ENCODE measurements at places on chromosomes 13 and 19.
A peak's percentile ranks its signal among the peaks of the same experiment; 100 is the strongest.

- DNase-seq, result no peak
These were observed 729 bp downstream of the STK11 start for GRCh38 chr19:1206150-1206863.

- no peak for DNase-seq
These were observed 52.9 kb upstream of the AKAP11 start for GRCh38 chr13:42219051-42219450.

DNA sequence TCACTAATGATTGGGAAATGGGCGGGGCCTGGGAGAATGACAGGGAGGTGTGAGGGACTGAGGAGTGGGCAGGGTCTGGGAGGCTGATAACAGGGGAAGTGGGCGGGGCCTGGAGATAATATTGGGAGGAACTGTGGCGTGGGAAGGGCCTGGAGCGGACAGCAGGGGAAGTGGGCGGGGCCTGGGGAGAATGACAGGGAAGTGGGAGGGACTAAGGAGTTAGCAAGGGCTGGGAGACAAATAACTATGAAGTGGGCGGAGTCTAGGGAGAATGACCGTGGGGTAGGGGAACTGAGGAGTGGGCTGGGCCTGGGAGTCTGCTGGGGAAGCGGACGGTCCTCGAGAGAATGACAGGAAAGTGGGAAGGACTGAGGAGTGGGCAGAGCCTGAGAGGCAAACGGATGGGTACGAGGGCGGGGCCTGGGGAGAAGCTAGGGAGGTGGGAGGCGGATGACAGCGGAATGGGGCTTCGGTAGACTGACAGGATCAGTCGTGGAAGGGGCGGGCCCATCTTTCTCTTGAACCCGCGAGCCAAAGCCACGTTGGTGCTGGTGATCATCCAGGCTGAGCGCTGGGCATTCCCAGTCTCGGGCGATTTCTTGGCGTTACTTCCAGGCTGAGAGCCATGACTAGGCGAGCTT lies 14.0 kb upstream of the TUBB4A start:
- DNase-seq, result peak; percentile 99

GRCh38 chr19:28485292-28485691 lies 727.7 kb downstream of the UQCRFS1 start:
- no peak for DNase-seq

- DNase-seq, result no peak
These were observed 5.1 kb downstream of the CBARP start for GRCh38 chr19:1232652-1233072.

DNA sequence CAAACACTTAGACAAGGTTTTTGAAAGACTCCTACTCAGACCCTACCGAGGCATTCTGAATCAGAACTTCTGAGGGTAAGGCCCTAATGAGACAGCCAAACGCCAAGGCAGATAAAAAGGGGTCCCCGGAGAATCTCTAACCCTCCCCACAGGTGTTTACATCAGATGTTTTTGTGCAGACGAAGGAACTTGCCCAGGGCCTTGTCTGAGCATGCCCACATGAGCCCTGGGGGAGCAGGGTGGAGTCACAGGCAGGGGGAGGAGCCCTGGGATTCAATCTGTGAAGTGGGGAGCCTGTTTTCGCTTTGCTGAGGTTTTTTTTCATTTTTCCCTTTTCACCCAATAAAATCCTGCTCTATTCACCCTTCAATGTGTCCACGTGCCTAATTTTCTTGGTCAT lies 61.6 kb upstream of the MED4 start:
- DNase-seq, result no peak

DNA sequence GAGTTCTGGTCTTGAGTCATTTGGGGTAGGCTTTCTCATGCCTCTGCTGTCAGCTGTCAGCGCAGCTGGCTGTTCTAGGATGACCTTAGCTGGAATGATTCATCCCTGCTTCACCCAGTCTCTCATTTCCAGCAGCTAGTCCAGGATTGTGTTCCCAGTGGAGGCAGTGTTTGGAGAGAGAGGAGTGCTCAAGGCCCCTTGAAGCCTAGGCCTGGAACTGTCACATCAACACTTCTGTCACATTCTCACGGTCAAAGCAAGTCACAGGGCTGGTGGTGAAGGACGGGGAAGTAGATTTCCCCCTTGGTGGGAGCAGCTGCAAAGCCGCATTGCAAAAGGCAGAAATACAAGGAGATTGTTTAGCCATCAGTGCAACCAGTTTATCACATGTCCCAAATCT lies 15.2 kb downstream of the TPT1 start:
- DNase-seq, result peak; percentile 22

DNA sequence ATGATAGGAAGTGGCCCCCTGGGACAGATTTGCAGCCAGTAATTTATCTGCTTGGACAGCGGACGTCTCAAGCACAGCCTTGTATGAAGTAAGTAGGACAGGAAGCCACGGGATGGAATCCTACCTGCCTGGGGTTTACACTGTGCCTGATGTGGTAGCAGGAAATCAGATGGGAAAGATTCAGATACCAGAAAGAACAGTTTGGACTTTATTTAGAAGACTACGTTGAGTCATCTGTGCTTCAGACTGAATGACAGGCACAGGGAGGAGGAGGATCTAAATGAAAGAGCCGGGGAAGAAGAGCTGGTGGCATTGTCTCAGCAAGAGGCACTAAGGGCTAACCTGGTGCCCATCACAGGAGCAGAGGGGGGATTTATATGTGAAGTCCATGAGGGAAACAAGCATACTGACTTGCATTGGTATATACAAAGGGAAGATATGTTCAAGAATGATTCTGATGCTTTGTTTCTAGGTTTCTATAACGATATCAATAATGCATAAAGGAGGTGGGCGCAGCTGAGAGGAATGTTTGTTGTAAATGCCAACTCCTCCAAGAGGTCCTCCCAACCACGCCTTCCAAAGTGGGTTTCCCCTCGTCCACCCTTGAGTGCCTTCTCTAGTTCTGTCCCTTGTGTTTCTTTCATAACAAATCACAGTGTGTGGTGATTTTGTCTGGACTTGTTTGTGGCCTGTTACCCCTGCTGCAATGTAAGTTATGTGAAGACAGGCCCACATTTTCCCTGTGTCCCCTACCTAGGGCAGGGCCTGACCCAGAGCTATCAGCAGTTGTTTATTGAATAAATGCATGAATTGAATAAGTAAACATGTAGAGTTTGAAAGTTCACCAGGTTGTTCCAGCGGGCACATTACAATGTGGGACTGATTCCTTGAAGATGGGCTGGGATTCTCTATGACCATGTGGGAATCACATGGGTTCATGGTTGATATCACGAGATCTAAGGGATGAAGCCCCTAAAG lies 328.4 kb downstream of the SLC7A1 start:
- DNase-seq, result no peak

DNA sequence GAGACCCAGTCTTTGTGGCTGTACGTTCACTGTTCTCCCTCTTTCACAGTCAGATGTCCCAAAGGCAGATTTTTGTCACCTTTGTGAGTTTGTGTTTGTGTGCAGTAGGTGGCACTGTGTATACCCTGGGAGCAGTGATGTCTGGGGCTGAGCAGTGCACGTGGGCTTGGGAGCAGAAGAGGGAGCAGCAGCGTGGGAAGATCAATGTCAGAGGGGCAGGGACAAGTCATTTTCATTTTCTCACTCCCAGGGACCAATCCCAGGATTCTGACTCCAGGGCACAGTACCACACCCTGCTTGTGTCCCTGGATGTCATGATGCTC lies 2.0 kb upstream of the PSG6 start:
- no peak for DNase-seq

DNA sequence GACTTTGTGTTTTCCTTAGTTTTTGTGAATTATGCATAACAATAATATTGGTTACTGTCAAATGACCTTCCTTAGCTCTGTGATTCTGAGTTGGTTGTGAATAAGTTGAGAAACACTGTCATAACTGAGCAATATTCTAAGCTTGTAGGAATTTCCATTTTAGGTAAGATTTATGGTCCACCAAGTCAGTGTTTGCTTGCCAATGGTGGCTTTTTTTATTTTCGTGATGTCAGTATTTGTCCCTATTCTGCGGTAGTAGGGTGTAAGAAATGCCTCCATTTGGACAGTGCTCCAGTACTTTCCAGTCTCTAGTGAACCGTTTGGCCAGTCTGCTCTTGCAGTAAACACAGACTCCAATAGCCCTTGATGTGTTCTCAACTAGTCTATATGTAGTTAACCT lies 94.7 kb downstream of the FRY start:
- DNase-seq, result no peak

Data from WERI-Rb-1 (cell line).